ENCODE measurements at places on chromosomes 1 and 21.

DNA sequence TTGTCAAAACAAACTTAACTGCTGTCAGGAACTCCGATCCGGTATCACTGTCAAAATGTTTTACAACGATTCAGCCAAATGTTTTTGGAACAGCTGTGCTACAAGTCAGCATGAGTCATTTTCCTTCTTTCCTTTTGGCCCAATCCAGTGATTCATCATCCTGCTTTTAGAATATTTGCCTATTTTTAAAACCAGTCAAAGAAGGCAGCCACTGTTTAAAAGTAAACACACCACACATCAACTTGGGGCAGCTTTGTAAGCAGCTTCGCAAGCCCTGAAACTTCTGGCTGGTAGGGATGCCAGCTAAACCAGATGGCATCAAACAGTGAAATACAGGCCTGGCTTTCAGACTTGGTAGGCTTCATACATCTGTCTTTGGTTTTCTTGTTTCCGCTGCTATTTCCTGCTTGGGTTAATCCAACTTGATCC, 14.9 kb downstream of the MAP3K7CL start:
- no peak for DNase-seq

- DNase-seq = no peak
Measured at GRCh38 chr1:47978486-47978885, 18.7 kb downstream of the TRABD2B start.

- DNase-seq = no peak
Measured at GRCh38 chr1:214429951-214430770, 121.2 kb downstream of the PTPN14 start.

DNA sequence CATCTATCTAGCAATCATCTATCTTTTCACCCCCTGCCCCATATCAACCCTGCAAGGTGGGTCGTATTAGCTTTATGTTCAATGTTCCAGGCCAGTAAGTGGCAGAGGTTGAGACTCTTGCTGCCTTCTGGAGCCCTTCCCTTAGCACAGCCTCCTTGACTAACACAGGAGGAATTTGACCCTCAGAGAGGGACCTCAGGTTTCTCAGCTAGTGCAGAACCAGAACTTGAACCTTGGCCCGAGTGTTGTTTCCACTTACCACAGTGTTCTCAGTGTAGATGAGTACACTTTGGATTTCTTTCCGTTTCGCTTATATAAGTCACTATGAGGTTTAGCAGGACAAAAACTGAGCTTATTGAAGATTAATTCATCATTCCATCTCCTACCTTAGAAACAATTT, 11.1 kb upstream of the ATF3 start:
- no peak for DNase-seq

DNA sequence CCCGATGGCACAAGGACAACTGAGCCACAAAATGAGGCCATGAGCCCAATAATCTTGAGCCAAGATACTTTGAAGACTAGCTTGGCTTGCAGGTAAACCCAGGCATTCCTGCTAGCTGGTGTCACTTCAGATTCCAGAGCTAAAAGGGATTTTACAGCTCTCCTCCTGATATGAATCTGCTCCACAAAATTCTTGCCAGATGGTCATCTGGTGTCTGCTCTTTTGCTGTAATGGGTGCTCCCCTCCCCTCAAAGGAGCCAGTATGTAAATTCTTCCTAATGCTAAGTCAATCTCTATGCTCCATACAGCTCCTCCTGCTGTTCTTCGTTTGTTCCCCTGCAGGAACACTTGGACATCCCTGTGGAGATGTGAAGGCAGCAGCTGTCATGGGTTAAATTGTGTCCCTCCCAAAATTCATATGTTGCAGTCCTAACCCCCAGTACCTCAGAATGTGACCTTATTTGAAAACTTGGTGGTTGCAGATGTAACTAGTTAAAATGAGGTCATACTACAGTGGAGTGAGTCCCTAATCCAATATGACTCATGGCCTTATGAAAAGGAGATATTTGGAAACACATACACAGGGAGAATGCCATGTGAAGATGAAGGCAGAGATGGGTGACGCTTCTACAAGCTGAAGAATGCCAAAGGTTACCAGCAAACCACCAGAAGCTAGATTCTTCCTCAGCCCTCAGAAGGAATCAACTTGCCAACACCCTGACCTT, 180.6 kb upstream of the PALMD start:
- DNase-seq = no peak

- DNase-seq = no peak
Measured at GRCh38 chr1:184176058-184176457, 124.5 kb downstream of the TSEN15 start.

- DNase-seq = no peak
Measured at GRCh38 chr1:4428711-4429110, 225.7 kb upstream of the AJAP1 start.

DNA sequence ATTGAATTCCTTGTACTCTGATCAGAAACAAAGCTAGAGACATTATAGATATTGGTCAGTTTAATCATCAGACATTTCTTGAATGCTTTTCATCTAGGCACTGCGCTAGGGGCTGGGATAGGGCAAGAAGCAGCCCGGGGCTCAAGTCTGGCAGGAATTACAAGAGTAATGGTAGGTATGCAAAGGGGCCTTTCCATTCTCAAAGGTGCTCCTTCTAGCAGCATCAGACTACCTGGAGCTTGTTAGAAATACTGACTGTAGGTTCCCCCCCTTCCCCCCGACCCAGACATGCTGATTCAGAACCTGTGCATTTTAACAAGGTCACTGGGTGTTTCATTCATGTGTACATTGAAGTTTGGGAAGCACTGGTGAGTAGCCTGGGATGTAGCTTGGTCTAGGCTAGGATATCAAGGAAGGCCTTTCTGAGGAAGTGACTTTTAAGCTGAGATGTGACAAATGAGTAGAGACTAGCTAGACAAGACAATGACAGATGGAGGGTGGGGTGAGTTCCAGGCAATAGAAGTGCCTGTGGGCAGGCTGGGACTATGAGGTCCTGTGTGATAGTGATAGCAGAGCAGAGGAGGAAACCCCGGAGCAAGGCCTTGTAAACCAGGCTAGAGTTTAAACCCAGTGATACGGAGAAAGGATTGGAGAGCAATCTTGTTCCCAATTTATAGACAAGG, 26.3 kb downstream of the NFASC start:
- no peak for DNase-seq

DNA sequence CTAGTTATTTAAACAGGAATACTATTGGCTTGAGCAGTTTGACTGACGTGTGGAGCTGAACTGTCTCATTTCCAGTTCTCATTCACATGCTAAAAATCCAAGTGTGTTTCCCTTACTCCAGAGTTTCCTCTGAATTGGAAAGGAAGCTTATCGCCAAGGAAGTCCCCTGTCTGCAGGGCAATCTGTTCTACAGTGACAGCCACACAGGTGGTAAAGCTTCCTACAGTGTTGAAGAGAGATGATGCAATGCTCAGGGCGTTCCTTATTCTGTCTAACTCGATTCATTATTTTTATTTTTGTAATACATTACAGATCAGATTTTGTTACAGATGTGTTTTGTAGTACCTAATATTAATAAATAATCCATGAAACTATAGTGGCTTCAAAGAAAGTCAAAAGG, 41.3 kb downstream of the ADAMTS5 start:
- no peak for DNase-seq

DNA sequence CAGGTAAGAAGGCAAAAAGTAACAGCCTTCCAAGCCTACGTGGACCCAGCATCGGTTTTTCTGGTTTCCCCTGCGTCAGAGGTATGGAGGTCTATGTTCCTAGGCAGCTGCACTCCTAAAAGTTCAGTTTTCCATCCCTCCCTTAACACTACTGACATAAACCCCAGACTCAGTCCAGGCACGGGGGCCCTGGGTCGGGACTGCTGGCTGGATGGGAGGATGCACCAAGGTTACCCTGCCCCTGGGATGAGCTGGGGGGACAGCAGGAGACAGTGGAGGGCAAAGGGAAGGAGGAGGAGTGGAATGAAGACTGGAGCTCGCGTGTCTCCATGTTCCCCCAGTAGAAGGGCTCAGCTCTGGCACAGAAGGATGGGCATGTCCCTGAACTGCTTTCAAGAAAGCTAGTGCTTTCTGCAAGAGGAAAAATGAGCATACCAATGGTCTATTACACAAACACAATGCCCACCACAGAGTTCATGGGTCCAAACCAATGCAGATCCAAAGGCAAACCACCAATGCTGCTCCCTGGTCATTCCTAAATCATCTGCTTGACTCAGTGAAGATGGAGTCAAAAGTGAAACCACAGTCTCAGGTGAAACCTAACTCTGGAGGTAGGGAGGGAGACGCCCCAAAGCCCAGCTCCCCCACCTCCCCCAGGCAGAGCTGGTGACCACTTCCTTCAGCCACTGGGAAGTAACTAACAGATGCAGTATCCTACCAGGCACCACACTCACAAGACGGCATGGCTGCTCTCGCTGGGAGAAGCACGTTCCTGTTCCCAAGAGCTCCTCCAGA, 54.9 kb downstream of the CD46 start:
- no peak for DNase-seq

- DNase-seq = no peak
Measured at GRCh38 chr1:187816646-187817045, 987.9 kb downstream of the PLA2G4A start.

DNA sequence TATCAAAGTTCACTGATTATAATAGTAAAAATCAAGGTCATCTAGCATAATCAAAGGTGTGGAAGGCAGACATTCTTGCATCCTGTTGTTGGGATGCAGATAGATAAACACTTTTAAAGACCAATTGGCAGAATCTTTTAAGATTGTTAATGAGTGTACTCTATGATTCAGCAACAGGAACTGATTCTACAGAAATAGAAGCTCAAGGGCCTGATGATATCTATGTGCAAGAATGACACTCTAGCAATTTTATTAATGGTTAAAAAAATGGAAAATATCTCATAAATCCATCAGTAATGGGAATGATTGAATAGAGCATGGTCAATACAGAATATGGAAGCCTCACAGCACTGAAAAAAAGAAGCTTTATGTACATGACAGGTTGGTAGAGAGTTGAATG, 2.2 kb upstream of the ATP1A4 start:
- DNase-seq = no peak

DNA sequence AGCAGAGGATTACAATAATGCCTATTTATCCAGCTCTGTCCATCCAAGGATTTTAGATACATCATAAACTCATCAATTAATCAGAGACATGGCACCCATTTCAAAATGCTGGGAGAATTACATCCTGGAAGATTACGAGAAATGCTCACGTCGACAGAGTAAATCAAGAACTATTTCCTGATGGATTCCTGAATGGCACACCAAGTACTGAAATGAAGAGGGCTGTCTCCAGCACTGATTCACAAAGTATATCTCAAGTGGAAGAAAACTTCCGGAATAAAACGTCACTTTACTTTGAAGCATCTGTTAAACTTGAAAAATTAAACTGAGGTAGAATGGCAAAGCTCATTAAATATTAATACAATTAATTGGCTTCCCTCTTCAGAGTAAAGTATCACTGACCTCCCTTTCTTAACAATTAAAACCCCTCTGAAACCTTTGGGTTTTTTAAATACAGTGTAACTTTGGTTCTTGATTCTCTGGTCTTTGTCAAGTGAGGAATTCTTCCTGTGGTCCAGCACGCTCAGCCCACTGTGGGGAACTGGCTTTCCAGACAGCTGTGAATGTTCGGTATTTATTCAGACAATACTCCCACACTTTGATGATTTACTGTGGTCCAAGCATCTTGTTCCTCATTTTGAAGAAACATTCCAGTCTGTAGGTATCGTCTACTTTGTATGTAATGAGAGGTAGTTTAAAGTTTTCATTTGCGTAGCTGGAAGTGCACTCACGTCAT, 288.0 kb downstream of the NFIA start:
- no peak for DNase-seq

GRCh38 chr1:43531107-43531905, 623 bp downstream of the PTPRF start:
- DNase-seq = peak; percentile 26

GRCh38 chr1:173555651-173556305, 47.1 kb downstream of the SLC9C2 start:
- no peak for DNase-seq

GRCh38 chr1:184356891-184357290, 29.9 kb upstream of the C1orf21 start:
- DNase-seq = no peak

DNA sequence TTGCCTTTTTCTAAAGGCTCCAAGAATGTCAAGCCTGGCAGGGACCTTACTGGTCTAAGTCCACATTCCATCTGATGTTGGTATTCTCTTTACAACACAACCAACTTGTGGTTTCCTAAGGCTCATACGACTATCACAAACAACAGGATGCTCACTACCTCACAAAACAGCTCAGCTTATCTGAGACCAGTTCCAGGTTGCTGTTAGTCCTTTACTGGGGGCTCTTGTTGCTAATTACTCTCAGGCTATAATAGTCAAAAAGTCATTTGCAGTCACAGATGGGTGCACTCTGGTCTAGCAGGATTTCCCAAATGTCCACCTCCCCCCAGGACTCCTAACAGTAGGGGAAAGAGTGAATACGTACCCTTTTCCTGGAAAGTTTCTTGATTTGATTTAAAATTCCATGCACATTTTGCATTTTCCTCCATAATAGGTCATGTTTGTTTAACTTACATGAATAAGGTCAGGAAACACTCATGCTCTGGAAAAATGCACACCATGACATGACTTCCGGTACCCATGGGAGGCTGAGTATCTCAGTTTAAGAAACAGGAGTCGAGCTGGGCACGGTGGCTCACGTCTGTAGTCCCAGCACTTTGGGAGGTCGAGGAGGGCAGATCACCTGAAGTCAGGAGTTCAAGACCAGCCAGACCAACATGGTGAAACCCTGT, 16.0 kb downstream of the LCK start:
- DNase-seq = no peak

GRCh38 chr1:242057745-242058115, 58.8 kb upstream of the MAP1LC3C start:
- no peak for DNase-seq

- DNase-seq = no peak
Measured at GRCh38 chr1:67861856-67862516, 28.7 kb upstream of the GNG12 start.

- DNase-seq = no peak
Measured at GRCh38 chr1:158516966-158517365, 37.2 kb downstream of the OR6Y1 start.

- no peak for DNase-seq
Measured at GRCh38 chr1:182164273-182164672, 102.8 kb upstream of the ZNF648 start.

GRCh38 chr1:205144046-205144720, 22.4 kb upstream of the RBBP5 start:
- DNase-seq = no peak

- DNase-seq = no peak
Measured at GRCh38 chr1:171972846-171973245, 131.5 kb downstream of the DNM3 start.

Measured in HAP-1 (cell line).